Left hindlimb (tissue), 1 donor: ENCODE measurements at places on chromosomes 3 and 15.
A peak's percentile ranks its signal among the peaks of the same experiment; 100 is the strongest.

DNA sequence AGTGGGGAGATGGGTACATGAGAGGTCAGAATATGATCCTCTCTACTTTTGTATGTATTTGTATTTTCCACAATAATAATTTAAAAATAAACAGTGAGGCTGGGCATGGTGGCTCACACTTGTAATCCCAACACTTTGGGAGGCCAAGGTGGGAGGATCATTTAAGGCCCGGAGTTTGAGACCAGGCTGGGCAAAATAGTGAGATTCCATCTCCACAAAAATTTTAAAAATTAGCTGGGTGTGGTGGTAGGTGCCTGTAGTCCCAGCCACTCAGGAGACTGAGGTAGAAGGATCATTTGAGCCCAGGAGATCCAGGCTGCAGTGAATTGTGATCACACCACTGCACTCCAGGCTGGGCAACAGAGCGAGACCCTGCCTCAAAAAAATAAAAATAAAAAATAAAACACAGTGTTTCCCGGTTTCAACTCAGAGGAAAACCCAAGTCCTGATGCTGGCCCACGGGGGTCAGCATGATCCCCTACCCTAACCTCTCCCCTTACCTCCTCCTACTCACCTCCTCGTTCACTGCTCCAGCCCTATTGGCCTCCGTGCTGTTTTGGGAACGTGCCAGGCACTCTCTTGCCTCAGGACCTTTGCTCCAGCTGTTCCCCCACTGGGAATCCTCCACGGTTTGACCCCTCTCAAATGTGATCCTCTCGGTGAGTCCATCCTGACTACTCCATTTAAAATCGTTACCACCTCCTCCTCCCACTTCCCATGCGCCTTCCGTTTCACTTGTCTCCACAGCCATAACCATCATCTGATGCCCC lies 2.9 kb upstream of the KLHL40 start:
- DNase-seq: peak; percentile 6

DNA sequence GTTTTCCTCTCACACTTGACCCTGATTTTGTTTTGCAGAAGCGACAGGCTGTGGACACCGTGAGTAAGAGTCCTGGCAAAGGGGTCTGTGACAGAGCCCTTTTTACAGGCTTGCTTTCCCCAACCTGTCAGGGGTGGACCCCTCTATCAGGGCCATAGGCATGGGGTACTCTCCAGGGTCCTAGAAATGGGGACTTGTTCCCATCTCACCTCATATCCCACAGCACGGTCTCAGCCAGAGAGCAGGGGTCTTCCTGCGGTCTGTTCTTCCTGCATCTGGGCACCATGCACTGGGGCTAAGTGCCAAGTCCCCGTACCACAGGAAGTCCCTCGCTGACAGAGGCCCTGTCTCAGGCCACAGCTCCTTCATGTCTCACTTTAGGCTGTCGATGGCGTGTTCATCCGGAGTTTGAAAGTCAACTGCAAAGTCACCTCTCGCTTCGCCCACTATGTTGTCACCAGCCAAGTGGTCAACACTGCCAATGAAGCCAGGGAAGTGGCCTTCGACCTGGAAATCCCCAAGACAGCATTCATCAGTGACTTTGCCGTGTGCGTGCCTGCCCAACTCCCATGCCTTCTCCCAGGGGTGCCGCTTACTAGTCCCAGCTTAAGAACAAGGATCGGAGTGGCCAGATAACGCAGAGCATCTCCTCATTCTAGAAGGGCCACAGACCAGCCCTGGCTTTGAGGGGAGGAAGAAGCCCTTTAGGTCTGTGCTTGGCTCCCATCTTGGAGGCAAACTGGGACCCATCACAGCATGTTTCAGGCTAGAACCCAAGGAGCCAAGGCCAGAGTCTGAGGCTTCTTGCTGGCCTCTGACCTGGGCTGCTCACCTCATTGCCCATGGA lies 783 bp downstream of the ITIH1 start:
- DNase-seq: no peak

DNA sequence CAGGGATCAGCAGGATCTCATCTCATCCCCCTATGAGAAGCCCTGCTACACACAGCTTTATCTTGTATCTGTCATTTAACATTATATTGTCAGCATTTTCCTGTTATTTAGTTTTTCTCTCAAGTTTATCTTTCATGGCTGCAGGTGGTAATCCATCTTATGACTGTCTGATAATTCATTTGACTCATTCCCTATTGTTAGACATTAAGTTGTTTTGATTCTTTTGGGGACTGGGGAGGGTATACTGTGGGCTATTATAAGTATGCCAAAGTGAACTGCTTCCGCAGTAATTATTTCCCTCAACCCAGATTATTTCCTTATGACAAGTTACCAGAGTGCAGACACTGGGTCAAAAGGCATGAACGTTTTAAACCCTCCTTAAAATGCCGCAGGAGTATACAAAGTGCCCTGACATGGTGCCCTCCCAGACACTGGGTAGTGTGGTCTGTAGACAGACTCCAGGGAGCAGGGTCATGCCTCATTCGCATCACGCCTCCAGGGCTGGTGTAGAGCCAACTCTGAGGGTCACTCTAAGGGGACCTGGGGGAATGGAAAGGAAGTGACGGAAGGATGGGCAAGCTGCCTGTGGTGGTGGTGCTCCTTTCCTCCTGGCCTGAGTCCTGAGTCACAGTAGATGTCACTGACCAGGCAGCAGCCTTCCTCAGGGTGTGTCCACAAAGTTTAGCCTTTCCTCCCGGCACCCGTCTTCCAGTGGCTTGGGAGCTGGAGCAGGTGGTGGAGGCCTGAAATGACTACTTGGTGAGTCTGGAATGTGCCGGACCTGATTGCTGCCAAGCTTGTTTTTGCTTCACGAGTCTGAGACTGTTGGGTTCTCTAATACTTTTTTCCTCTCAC lies 11.6 kb downstream of the GPR160 start:
- DNase-seq: no peak

- DNase-seq: no peak
These were observed 30.5 kb downstream of the RSRC1 start for GRCh38 chr3:158140396-158140795.

DNA sequence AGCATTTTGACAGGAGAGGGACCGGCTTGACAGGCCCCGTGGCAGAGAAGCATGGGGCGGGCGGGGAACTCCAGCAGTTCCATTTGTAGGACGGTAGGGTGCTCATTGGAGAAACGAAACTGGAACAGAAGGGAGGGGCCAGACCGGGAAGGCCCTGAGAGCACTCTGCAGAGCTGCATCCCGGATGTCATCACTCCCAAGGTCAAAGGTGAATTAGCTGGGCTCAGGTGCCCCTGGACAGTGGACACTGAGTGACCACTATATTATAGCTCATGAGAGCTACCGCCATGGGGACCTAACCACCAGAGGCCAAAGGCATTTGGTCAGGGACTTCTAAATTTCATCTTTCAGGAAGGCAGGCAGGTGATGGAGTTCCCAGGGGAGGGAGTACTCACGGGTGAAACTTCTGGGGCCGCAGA lies 7.3 kb downstream of the CSRNP1 start:
- no peak for DNase-seq

GRCh38 chr3:135997554-135998320 lies 32.2 kb downstream of the PPP2R3A start:
- no peak for DNase-seq

- DNase-seq: peak; percentile 35
These were observed 473 bp downstream of the FHIT start for GRCh38 chr3:61250784-61251173.

DNA sequence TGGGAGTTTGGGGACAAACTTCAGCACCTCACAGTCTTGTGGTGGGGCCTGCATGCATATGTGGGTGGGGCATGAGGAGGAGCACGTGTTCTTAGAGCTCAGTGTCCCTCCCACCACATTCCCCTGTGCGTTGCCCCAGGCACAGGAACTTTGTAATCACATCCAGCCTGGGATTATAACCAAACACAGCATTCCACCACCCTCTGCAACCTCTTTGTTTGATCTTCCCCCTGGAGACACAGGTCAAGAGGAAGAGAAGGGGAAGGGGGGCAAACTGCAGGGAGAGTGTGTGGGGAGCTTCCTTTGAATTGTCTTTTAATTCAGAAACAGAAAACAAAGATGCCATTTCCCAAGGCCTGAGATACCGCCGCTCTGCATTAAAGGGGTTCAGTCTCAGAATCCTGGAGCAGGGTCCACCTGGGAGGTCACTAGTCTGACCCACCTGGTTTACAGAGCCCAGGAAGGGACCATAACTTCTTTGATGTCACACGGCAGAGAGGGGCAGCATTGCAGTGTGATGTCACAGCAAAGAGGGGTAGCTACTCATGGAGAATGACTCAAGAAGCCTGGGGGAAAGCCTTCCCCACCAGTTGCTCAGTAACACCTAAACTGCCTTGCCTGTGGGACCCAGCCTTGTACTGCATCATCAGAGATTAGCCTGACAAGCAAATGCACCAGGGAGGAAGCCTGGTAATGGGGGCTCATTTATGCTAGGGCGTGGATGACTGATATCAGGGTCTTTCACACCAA lies 106.3 kb upstream of the RNU6-1 start:
- DNase-seq: no peak

- DNase-seq: no peak
These were observed 104.3 kb upstream of the TSC22D2 start for GRCh38 chr3:150303768-150304167.

DNA sequence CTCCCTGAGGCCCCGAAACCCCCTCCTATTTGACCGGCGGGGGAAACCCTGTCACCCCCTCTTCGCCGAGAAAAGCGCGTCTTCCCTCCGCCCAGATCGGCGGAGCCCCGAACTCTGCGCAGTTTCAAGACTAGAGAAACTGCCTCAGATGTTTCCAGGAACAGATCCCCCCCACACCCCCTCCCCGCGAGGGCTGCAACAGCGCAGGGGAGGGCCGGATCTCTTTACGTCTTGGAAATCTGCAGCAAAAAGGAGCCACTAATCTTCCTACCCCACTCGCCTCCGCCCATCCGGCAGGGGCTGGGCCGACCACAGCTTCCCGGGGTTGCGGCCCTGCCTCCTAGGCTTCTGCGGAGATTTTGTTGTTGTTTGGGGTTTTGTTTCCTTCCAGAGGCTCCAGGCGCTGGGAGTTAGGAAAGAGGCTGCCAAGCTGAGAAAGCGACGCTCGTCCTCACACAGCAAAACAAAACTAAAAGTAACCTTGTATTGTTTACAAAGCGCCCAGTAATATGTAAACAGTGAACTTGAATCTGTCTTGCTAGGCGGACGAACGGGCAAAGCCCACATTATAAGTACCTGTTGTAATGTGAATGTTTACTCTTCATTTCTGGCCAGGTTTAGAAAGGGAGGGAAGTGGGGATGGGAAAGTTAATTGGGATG lies 2.2 kb downstream of the FOXB1 start:
- DNase-seq: no peak

DNA sequence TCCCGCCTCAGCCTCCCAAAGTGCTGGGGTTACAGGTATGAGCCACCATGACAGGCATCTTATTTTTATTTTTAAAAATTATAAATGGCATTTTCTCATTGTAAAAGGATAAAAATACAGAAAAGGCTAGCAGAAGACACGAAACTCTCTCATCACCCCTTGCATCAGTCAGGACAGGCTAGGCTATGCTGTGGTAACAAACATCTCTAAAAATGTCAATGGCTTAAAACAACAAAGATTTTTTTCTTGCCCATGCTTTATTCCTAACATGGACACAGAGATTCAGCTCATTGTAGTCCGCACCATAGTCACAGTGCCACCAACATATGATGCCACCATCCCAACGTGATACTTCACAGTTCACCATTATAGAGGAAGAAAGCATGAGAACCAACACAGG lies 34.0 kb upstream of the SEMA4B start:
- no peak for DNase-seq

- peak; percentile 74 for DNase-seq
These were observed 30.6 kb downstream of the CMTM7 start for GRCh38 chr3:32421991-32422859.

DNA sequence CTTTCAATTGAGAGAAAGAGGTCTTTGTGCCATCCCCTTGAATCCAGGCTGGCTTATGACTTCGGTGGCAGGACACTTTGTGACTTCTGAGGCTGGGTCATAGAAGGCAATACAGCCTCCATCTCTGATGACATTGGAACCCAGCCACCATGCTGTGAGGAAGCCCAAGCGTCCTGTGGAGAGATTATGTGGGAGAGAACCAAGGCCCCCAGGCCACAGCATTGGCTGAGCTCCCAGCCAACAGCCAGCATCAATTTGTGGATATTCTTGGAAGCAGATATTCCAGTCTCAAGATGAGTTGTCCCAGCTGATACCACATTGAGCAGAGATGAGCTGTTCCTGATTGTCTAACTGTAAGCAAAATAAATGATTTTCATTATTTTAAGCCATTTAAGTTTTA lies 12.7 kb upstream of the XIRP1 start:
- no peak for DNase-seq

DNA sequence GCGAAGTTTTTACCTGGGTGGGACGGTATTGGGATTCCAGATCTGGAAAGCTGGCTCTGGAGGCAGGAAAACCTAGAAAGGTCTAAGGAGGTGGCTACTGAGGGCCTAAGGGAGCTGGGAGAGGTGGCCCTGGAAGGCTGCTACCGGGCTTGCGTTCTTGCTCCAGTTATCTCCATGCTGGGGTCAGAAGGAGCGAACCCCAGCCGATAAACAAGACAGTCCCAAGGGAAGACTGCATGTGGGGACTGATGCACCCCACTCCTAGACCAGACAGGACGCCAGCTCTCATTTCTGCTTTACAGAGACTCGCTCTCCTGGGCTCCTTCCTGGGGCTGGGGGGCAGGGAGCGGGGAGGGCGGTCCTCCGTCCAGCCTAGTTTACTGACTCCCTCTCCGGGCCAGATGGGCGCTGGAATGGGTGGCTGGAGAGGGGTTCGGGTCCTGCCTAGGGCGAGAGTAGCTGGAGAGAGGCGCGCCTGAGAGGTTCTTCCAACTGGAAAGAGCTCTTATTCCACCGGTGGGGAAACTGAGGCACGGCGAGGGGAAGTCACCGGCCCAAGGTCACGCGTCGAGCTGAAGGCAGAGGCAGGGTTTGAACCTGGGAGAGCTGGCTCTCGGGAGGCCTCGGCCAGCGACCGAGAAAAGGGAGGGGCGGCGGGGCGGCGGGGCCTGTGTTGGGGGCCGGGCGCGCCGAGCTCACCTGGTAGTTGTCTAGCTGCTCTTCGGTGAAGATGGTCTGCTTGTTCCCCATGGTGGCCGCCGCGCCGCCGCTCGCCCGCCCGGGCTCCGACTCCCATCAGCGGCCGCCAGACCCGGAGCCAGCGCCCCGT lies 565 bp downstream of the CIB2 start:
- DNase-seq: no peak

DNA sequence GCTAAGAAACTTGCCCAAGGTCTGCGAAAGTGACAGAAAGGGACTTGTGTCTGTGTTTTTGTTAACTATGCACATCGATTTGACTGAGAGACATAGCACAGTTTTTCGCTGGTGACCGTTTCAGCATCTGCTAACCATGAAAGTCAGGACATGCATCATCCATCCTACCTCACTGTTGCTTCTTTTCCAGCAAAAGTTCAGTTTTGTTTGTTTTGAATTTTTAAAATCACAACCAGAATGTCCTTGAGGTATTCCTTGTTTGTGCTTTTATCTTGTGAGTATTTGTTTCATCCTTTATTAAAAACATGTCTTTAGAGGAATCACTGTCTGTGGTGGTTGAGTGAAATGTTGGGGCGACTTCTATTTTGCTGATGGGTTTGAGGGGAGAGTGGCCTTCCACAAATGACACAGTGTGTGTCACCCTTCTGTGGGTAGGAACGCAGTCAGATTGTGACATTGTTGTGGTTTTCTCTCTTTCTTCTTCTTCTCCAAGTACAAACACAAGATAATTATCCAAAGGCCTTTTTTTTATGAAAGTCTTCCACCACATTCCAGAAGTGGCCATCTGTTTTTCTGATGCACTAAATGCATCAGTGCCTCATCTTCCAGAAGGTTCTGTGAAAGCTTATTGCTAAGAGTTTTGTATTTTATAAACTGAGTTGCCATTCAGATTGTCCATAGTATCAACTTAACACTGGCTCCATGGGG lies 214.4 kb upstream of the NR2E3 start:
- no peak for DNase-seq

- no peak for DNase-seq
These were observed 28.5 kb downstream of the EFCAB12 start for GRCh38 chr3:129399895-129400357.
